Foreskin keratinocyte (primary cell): ENCODE measurements at places on chromosomes 5 and 9.
A peak's percentile ranks its signal among the peaks of the same experiment; 100 is the strongest.

- no peak for DNase-seq
Measured at GRCh38 chr9:133463234-133463863, 3.6 kb downstream of the CACFD1 start.

- peak; percentile 100 for DNase-seq
Measured at GRCh38 chr5:167759057-167759821, 532.2 kb upstream of the WWC1 start.

GRCh38 chr5:60020457-60020856 is 126.9 kb upstream of the PDE4D start:
- DNase-seq: no peak

- peak; percentile 15 for DNase-seq
Measured at GRCh38 chr5:40124367-40124766, 555.3 kb upstream of the PTGER4 start.

GRCh38 chr9:37390759-37391158 is 31.7 kb upstream of the GRHPR start:
- no peak for DNase-seq

- DNase-seq: peak; percentile 86
Measured at GRCh38 chr9:92706218-92706940, 36.4 kb upstream of the IPPK start.

DNA sequence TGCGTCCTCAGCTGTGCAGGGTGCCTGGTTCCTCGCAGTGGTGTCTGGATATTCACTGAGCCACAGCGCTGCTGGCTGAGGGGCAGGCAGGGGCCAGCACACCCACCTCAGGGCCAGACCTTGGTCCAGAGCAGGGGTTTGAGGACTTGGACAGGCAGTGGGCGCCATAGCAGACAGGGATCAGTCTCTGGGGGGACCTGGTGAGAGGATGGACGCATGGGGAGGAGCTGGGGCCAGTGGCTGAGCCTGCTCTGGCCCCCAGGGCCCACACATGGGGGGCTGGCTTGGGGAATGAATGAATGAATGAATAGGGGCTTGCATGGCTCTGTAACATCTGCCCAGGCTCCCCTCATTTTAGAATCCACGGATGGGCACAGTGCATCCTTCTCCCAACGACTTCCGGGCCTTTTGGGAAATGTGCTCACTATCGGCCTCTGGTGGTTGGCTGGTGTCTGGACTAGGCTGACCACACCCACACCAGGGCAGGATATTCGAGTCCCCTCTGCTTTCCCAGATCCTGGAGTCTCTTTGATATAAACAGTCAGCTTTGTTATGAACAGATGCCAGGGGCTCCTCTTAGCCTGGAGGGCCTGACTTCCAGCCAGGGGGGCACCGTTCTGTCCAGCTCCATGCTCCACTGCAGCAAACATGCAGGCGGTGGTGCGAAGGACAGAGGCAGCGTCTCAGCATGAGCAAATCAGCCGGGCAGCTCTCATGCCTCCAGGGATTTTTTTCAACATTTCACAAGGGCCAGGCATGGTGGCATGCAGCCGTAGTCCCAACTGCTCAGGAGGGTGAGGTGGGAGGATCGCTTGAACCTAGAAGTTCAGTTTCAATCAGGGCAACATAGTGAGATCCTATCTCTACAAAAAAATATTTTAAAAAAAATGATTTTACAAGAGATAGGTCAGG is 62.6 kb downstream of the NEK6 start:
- no peak for DNase-seq

GRCh38 chr5:154309805-154310204 is 119.3 kb downstream of the GALNT10 start:
- DNase-seq: no peak

DNA sequence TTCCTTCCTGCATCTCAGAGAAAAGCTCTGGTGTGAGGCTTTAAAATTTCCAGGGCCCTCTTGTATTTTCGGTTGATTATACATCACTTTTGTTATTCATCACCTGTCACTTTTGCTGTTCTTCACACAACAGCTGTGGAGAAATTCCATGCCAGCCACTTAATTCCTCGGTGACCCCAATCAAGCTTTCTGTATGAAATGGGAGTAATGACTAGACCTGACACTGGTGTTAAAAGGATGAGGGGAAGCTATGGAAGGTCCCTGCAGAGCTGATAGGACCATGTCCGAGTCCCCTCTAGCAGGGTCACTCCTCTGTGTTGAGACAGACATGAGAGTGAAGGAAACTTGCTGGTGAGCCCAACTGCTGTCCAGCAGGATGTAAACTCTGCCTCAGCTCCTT is 59.7 kb downstream of the GPR21 start:
- no peak for DNase-seq

- no peak for DNase-seq
Measured at GRCh38 chr5:75365740-75366139, 28.7 kb downstream of the HMGCR start.

DNA sequence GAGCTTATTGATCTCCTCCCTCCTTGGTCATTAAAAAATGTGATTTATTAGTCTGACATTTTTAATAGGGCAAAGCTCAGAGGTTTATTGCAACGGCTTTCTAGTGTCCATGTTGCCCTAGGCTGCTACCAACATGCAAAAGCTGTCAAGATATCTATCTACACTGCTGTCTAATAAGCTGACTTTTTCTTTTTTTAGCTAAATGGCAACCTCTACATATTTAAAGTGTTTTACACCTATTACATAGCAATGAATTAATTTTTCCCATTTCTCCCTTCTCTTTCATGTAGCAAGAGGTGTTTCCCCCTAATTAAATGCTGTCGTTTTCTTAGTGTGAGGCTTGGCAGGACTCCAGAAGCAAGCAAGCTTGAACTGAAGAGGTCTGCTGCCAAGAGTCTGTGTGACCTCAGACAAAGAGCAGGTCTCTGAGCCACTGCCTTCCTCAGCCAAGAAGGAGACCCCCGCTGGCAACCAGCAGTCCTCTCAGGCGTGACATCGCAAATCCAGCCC is 79.4 kb downstream of the GAS1 start:
- no peak for DNase-seq

- no peak for DNase-seq
Measured at GRCh38 chr5:14607104-14607503, 25.5 kb downstream of the OTULINL start.

- no peak for DNase-seq
Measured at GRCh38 chr9:17962747-17963146, 383.9 kb downstream of the SH3GL2 start.

DNA sequence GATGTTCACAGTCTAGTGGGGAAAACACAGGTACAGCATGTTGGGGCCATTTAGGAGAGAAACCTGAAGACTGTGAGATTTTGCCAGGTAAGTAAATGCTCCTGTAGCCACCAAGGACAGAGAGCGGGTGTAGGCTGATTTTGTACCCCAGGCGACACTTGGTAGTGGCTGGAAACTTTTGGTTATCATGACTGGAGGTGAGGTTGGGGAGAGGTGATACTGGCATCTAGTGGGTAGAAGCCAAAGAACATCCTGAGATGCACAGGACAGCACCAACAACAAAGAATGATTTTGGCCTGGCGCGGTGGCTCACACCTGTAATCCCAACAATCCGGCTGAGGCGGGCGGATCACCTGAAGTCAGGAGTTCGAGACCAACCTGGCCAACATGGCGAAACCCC is 38.8 kb upstream of the PWWP2A start:
- no peak for DNase-seq

DNA sequence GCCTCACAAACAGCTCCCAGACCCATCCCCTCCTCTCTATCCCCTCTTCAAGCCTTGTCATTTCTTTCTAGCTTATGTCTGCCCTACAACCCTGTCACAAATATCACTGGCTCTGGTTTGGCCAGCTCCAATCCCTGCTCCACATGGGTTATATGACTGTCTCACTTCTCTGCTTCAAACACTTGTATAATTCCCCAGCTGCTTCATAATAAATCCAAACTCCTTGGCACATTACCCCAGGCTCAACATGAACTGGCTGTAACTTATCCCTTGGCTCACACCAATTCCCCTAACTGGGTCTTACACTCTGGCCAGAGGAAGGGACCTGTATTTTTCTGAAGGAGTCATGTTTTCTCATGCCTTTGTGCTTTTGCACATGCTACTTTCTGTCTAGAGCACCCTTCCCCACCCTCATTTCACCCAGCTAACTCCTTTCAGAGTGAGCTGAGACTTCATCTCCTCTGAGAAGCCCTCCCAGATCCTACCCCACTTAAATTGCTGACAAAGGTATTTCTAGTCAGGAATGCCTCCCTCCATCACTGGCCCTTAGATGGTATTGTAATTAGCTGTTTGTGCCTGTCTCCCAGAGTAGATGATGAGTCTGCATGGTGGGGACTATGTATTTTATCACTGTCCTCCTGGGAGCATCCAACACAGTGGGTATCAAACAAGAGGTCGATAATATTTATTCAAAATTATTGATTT is 5.3 kb downstream of the PRXL2C start:
- no peak for DNase-seq

GRCh38 chr9:135850737-135851136 is 56.6 kb downstream of the CAMSAP1 start:
- no peak for DNase-seq

GRCh38 chr5:73103870-73104299 is 16.5 kb upstream of the TMEM171 start:
- DNase-seq: no peak

- no peak for DNase-seq
Measured at GRCh38 chr5:135364421-135365262, 34.4 kb downstream of the MACROH2A1 start.

- peak; percentile 54 for DNase-seq
Measured at GRCh38 chr9:126363847-126364671, 37.4 kb downstream of the MVB12B start.

DNA sequence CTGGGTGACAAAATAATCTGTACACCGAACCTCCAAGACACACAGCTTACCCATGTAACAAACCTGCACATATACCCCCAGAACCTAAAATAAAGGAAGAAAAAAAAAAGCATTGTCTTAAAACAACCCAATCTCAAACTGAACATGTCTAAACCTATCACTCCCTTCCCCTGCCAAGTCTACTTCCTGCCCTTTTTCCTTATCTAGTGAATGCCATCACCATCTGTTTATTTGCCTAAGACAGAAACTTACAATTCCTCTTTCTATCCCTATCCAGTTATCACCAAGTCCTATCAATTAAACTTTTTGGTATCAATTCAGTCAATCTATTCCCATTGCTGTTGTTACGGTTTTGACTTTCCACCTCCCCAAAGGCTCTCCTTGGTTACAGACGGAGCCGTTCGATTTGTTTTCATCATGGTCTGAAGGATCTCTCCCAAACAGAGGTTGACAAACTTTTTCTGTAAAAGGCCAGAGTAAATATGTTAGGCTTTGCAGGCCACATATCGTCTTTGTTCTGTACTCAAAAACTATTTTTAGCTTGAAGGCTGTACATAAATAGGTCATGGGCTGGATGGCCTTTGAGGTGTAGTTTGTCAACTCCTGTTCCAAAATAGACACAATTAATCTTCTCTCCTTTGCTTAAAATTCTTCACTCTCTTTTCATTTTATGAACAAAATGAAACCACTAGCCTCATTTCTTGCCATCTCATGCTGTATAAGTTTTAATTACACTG is 12.1 kb downstream of the NOL8 start:
- DNase-seq: peak; percentile 30

- DNase-seq: no peak
Measured at GRCh38 chr9:108441726-108442125, 414.1 kb downstream of the ACTL7B start.

DNA sequence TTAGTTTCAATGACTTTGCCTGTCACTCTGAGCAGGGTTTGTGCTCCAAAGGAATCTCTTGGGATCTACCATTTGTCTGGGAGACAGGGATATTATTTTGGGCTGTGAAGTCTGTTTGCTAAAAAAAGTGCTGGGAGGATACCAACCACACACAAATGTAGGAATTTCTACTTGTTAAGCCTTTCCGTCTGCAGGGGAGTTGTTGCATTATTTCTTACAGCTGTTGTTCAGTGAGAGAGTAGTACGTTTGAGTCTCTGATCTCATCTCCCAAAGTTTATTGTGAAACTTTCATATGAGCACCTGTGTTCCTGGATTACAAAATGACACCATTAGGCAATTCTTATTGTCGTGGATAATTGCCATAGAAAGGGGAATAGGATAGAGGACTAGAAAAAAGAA is 78.3 kb upstream of the SEMA6A start:
- DNase-seq: peak; percentile 36

DNA sequence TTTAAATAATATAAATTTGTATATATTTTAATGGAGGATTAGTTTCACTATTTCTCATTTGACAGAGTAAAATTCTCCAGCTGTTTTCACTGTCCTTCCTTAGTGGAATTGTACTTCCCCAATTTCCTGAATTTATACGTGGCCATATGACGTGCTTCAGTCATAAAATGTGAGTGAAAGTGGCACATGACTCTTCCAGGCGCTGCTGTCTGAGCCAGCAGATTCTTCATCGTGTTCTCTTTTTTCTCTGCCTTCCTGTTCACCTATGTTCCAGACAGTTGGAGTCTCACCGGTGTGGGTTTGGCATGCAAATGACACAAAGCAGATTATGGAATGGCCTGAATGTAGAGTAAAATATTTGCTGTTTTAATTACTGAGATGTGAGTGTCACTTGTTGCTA is 684.1 kb downstream of the SEMA5A start:
- DNase-seq: peak; percentile 42

- DNase-seq: no peak
Measured at GRCh38 chr5:66875315-66875714, 279.1 kb downstream of the MAST4 start.

GRCh38 chr9:13862654-13863053 is 451.3 kb downstream of the NFIB start:
- no peak for DNase-seq

- peak; percentile 19 for DNase-seq
Measured at GRCh38 chr5:80704221-80704620, 49.4 kb upstream of the DHFR start.

- DNase-seq: no peak
Measured at GRCh38 chr9:114089206-114089840, 9.8 kb downstream of the KIF12 start.

DNA sequence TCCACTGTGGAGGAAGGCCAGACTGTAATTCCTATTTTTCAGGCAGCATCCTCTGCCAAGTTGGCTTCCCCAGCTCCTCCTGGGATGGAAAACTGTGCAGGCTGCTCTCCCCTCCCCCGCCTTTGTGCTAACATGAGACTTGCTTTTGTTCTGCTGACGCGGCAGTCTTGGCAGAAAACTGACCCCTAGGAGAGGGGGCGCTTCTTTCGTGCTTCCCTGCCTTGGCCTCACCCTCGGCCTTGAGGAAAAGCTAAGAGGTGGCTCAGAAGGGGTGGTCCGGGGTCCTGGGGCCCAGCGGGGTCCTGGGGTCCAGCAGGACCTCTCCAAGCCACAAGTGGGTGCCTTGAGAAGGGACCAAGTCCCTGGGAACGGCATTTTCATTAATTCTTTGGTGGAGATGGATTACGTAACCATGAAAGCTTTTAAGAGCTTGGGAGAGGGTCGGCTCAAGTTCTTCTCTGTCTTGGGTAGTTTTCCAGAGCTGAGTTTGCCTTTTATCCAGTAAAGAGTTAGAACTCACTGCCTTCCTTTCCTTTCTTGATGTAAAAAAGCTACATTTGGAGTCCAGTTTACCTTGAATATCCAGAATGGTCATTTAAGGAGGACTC is 51.0 kb downstream of the SH3PXD2B start:
- no peak for DNase-seq

- no peak for DNase-seq
Measured at GRCh38 chr5:8634219-8634618, 765.3 kb downstream of the MTRR start.
